Kidney capillary endothelial cell (primary cell): ENCODE measurements at places on chromosomes 2 and 18.

- no peak for DNase-seq
Measured at GRCh38 chr2:127859712-127860085, 1.7 kb upstream of the POLR2D start.

- no peak for DNase-seq
Measured at GRCh38 chr2:152950126-152950525, 231.7 kb downstream of the ARL6IP6 start.

- peak; percentile 21 for DNase-seq
Measured at GRCh38 chr18:56444201-56444600, 194.2 kb downstream of the TXNL1 start.

- no peak for DNase-seq
Measured at GRCh38 chr2:55775828-55776227, 82.2 kb upstream of the PNPT1 start.

GRCh38 chr18:56108478-56109367, 520.7 kb upstream of the TCF4 start:
- no peak for DNase-seq

DNA sequence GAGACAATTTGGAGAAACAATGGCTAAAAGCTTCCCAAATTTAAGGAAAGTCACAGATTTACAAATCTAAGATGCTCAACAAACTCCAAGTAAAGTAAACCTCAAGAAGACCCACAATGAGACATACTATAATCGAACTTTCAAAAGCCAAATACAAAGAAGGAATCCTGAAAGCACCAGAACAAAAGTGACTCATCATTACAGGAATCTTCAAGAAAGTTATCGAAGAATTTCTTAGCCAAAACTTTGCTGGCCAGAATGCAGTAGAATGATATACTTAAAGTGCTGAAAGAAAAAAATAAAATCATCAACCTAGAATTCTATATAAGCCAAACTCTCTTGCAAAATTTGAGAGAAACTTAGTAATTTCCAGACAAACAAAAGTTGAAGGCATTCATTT, 106.5 kb upstream of the TMEM200C start:
- DNase-seq = no peak

GRCh38 chr2:120976501-120977307, 241.0 kb downstream of the GLI2 start:
- DNase-seq = no peak

DNA sequence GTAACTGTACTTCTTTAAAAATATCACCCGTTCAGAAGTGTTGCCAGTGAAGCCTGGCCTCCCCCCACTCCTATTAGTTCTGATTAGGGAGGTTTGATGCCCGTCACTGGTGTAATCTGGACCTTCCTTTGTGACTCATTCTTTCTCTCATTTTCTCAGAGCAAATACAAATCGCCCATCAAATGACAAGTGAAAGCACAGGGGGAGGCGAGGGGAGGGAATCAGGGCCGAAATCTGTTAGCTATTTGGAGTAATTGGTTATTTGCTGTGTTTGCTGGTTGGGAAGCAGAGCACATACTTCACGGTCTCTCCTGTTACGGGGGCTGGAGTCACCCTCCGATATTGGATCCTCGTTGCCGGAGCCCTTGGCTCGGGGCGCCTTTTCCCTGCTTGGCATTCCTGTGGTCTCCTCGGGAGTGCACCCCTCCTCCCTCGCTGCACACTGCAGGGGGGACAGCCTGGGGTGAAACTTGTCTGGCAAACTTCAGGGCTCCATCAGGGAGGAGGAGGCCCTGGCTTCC, 178.1 kb downstream of the DYSF start:
- DNase-seq = no peak

DNA sequence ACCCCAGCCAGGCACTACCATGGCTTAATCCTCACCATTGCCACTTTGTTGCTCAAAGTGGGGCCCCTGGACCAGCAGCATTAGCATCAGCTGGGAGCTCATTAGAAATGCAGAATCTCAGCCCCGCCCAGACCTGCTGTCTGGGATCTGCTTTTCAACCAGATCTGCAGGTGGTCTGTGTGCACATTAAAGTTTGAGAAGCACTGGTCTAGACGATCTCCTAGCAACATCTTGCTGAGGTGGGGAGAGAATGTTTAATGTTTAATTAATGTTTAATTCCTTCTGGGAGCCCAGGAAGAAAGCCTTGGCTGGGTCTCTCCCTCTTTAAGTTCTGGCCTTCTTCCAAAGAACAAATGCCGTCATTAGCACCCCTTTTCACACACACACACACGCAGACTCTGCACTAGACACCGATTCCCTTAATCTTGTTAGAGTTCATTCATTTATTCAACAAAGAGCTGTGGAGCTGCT, 53.7 kb downstream of the EDAR start:
- no peak for DNase-seq

- DNase-seq = no peak
Measured at GRCh38 chr2:3468296-3468988, 50.9 kb downstream of the ADI1 start.

DNA sequence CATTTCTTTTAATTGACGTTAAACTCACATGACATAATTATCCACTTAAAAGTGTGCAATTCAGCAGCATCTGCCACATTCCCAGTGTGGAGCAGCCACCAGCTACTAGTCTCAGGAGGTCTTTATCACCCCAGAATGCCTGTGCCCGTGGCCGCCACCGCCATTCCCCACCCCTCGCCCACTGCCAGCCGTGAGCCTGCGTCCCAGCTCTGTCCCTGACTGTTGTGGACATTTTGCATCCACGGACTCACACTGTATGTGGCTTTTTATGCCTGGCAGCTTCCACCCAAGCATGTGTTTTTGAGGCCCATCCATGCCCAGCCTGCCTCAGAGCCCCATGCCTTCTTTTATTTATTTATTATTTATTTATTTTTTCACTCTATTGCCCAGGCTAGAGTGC, 9.2 kb downstream of the BOK start:
- DNase-seq = no peak

GRCh38 chr18:35642802-35643201, 61.3 kb downstream of the GALNT1 start:
- DNase-seq = no peak

DNA sequence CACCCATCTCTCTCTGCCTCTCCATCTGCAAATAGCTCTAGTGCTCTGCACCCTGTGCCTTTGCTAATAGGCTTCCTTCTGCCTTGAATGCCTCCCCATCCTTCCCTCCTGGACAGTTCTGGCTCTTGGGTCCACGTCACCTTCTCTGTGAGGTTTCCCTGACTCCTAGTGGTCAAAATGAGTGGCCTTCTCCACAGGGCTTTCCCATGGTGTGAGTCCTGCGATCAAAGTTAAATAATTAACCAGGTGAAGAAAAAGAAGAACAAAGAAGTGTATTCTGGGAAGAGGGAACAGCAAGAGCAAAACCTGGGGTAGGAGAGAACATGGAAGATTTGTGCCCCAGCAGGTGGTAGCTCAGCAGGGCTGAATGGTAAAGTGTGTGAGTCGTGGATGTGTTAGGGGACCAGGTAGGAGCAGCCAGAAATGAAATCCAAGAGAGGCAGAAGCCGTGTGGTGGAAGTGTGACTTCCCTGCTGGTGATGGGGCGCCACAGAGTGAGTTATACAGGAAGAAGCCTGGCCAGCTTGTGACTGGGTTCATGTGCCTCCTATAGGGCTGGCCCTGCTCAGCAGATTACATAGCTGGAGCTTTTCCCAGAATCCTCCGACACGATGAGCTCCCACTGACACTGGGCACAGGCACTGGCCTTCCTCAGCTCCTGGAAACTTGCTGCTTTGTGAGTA, 93.8 kb upstream of the LDAH start:
- DNase-seq = no peak

GRCh38 chr2:73920577-73921545, 5.8 kb upstream of the DGUOK start:
- DNase-seq = no peak

DNA sequence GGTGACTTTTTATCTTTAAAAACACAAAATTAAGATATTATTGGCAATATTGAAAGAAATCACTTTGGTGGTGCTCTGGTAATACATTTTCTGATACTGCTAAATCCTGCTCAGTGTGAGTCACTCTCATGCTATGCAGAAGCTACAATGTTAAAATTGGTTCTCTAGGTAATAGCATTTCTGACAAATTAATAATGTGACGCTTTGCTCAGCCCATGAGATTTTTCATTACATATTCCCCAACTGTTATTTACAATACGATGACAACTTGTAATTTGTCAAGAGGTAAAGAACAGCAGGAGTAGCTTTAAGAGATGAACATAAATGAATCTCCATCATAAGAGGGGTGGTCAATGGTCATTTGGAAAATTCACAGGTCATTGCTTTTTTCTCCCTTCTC, 573.6 kb downstream of the TMEM182 start:
- DNase-seq = no peak

- no peak for DNase-seq
Measured at GRCh38 chr2:149652526-149652925, 65.0 kb upstream of the MMADHC start.

GRCh38 chr2:236562434-236562833, 7.2 kb upstream of the ACKR3 start:
- DNase-seq = no peak

DNA sequence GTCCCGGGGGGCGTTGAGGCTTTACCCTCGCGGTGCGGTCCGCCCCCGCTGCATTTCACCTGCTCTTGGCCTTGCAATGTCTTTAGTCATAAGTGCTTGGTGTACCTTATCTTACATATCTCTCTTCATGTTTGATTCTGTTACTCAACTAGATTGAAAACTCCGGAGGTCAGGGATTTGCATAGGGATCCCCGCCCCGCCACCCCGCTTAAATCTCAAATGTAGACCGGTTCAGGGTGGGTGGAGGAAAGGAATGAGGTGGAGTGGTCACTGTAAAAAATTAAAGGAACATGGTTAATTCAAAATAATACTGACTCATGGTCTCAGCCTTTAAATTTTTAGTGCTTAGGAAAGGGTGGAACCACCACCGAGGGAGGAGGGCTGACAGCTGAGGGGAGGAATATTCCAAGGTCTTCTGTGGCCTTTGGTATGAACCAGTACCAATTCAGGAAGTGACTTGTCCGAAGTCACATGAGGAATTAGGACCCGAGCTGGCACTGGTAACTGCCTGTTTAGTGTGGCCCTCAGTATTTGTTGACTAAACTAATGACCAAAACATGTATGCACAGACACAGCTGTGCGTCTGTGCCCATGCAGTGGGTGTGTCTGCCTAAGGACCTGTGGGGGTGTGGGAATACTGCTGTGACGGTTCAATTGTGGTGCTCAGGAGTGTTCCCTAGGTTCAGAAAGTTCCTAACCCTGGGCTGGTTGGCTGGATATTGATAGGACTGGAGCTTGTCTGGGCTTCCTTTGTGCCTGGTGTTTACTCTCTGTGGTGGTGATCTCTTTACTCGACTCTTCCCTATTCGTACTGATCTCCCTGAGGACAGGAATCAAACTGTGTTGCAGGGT, 1.0 kb downstream of the PLEKHB2 start:
- DNase-seq = peak; percentile 75

DNA sequence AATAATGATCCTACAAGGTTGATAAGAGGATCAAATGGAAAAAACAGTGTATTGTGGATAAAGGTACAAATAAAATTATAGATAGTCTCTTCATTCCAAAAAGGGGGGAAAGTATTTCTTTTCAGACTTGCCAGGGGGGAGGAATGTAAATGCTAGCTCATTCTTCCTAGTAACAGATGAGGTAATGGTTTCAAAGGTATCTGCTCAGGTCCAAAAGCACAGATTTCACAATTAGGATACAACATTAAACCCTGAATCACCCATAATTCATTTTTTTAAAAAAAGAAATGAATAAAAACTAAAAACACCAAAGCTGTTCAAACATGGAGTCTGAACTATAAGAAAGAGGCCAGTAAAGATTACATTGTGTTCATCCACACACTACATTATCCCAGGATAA, 142.0 kb downstream of the ATAD2B start:
- no peak for DNase-seq

- DNase-seq = no peak
Measured at GRCh38 chr2:42325609-42326008, 35.4 kb downstream of the COX7A2L start.

DNA sequence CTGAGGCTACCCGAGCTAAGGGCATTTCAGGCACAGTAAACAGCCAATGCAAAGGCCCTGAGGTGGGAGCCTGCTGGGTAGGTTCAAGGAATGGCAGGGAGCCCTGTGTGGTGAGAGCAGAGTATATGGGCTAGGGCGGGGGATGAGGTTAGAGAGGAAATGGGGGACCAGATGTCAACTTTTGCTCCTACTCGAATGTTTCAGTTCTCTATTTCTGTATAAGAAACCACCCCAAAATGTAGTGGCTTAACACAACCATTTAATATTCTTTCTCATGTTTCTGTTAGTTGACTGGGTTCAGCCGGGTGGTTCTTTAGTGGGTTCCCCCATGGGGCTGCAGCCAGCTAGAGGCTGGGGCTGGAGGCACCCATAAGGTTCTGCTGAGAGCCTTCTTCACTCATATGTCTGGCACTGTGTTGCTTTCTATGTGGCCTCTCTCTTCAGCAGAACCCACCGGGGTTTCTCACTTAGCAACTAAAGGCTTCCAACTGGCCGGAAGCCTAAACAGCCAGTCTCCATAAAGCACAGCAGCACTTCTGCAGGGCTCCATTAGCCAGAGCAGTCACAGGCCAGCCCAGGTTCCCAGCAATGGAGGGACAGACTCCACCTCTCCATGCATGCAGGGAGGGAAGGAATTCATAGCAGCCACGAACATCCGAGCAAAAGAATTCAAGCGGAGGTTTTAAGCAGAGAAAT, 5.6 kb upstream of the ATOH8 start:
- no peak for DNase-seq

- DNase-seq = no peak
Measured at GRCh38 chr2:120348134-120348736, 2.3 kb downstream of the INHBB start.

GRCh38 chr2:141015341-141016047, 1115.3 kb downstream of the LRP1B start:
- DNase-seq = no peak

DNA sequence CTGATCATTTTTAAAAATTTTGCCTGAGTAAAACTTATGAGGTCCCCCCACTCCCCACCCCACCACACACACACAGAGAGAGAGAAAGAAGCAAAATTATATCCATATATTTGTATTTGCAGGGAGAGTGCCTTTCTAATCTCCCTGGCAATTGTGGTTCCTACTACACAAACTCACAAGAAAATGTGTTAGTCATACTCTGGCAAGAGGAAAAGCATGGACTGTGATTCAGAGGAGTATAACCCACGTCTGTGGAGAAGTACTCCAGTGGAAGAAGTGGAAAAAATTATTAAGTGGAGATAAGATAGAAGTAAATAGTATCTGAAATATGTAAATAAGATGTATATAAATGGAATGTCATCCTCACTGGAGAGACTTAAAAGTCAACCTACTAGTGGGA, 114.0 kb downstream of the DSEL start:
- no peak for DNase-seq

DNA sequence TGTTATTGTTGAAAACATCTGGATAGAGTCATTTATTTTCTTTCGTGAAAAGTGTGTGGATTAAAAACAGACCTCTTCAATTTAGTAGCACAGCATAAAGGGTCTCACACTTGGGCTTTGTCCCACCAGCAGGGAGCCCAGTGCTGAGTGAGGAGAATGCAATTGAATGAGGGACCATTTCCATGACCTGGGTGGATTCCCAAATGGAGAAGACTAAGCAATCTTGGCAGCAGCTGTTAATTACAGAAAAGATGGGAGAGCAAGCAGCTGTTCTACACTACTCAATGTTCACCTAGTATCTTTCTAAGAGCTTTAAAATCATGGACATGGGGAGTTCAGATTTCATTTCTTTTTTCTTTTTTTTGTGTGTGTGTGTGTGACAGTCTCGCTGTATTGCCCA, 121.8 kb upstream of the FN1 start:
- no peak for DNase-seq
